Naive thymus-derived CD4-positive, alpha-beta T cell (primary cell): ENCODE measurements at places on chromosomes 1 and 21. TPM values are rescaled to one million over a fixed set of nuclear protein-coding genes. Genes with fewer than 3 reads are reported as not detected.

DNA sequence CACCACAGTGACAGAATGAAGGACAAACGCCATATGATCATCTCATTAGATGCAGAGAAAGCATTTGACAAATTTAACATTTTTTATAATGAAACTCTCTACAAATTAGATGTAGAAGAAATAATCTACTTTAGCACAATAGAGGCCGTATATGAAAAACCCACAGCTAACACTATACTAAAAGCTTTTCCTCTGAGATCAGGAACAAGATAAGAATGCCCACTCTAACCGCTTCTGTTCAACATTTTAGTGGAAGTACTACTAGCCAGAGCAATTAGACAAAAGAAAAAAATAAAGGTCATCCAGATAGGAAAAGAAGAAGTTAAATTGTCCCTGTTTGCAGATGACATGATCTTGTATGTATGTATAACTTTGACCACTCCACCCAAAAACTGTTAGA is 109.7 kb downstream of the SLC35F3 start:
- DNase-seq, result no peak
- no peaks in the 10 kb centered on the region for H3K27me3 ChIP-seq
- no peak overlapping the region for H3K4me3 ChIP-seq
- no peaks in the 10 kb centered on the region for H3K4me1 ChIP-seq
- no peak overlapping the region for H3K27ac ChIP-seq
- H3K36me3 ChIP-seq, result no peaks in the 10 kb centered on the region

PROK1 gene
- polyA plus RNA-seq, result not detected

DNA sequence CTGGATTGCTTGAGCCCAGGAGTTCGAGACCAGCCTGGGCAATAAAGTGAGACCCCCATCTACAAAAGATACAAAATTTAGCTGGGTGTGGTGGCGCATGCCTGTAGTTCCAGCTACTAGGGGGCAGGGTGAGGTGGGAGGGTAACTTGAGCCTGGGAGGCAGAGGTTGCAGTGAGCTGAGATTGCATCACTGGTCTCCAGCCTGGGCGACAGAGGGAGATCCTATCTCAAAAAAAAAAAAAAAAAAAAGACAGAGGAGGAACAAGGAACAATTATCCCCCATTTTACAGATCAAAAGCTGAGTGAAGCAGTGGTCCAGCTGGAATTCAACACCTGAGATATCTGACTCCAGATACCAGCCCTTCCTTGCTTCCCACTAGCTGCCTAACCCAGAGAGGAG is 34.8 kb downstream of the L1TD1 start:
- no peak overlapping the region for H3K4me3 ChIP-seq
- H3K27me3 ChIP-seq, result no peaks in the 10 kb centered on the region
- no peaks in the 10 kb centered on the region for H3K36me3 ChIP-seq

DNA sequence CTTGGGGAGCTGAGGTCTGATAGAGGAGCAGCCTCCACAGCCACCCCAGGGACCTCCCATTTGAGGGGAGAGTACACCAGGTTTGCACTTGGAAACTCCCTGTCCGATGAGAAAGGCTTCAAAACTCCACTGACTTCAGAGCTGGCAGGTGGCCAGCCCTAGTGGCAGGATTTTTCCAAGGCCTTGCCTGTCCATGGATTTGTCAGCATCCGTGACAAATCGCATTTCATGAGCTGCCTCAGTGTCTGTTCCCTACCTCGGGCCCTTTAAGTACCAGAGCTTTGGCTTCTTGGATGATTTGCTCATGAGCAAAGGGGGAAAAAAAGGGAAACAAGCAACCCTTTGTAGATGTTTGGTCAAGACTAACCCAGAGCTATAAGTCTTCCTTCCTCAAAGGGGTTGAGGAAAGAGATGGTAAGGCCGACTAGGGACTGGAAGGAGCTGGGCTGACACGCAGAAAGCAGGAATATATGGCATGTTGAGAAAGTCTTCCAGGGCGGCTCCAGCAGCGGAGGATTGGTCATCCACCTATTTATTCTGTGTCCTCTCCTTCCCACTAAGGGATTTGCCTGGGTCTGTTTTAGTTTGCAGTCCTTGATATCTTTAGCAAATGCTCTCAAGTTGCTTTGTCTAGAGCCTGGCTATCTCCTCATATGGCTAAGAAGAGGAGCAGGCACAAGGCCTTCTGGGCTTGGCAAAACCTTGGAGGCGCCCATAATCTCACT is 2.7 kb upstream of the HSPG2 start:
- H3K36me3 ChIP-seq, result no peaks in the 10 kb centered on the region
- H3K27me3 ChIP-seq, result no peaks in the 10 kb centered on the region
- H3K4me3 ChIP-seq, result no peak overlapping the region

DNA sequence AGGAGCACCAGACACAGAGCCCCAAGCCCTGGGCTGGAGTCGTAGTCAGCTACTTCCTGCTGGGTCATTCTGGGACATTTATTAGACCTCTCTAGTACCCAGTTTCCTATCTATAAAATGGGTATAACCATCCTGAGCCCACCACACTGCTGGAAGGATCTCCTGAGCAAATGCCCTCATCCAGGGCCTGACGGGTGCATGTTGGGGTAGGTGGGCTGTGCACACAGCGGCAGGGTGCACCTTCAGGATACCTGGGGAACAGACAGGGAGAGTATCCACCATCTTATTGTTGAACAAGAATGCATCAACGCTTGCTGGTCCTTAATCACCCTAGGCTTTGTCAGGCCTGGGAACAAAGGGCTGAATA is 191.0 kb downstream of the HIVEP3 start:
- H3K27me3 ChIP-seq, result no peaks in the 10 kb centered on the region
- no peak overlapping the region for H3K4me3 ChIP-seq
- no peak for DNase-seq
- H3K27ac ChIP-seq, result no peak overlapping the region
- no peaks in the 10 kb centered on the region for H3K36me3 ChIP-seq

DNA sequence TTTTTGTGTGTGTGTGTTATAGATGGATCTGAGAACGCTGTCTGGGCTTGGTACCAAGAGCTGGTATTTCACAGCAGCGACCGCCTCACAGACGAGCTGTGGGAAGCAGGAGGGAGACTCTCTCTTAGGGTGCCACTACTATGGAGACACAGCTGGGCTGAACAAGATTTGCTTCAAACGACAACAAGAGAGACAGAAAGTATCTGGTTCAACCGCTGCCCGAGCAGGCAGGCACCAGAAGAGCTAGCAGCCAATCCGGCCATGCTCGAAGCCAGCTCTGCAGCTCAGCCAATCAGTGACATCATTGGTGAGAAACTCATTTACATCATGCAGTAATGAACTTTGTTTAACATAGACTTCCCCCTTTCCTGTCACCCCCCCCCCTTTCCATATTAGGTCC is 341.3 kb downstream of the USP25 start:
- H3K27me3 ChIP-seq, result no peaks in the 10 kb centered on the region
- no peak overlapping the region for H3K27ac ChIP-seq
- no peak overlapping the region for H3K4me3 ChIP-seq
- no peaks in the 10 kb centered on the region for H3K4me1 ChIP-seq
- no peaks in the 10 kb centered on the region for H3K36me3 ChIP-seq

GRCh38 chr1:227136210-227136820 is 182.0 kb downstream of the CDC42BPA start:
- H3K36me3 ChIP-seq, result no peaks in the 10 kb centered on the region
- H3K4me3 ChIP-seq, result no peak overlapping the region
- H3K27me3 ChIP-seq, result no peaks in the 10 kb centered on the region
- H3K27ac ChIP-seq, result no peak overlapping the region
- no peak for DNase-seq

DNA sequence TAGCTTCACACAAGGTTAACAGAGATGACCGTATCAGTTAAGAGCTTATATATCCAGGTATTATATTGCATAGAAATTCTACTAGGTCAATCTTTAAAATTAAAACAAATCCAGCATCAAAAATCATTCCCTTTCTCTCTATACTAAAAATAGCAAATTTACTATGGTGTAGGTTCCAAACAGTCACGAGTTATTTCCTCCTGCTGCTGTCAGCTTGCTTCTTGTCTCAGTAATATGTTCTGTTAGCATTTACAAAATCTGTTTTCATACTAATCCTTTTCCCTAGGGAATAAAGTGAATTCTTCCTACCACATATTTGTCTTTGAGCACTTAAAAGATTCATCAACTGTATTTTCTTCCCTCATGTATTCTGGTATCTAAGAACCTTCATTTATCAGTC is 2.5 kb downstream of the WDR26 start:
- peak overlapping the region; percentile 90 for H3K27ac ChIP-seq
- no peaks in the 10 kb centered on the region for H3K36me3 ChIP-seq
- H3K4me3 ChIP-seq, result peak overlapping the region; percentile 65
- no peaks in the 10 kb centered on the region for H3K27me3 ChIP-seq
